ENCODE measurements at places on chromosomes 16 and 17. TPM values are rescaled to one million over a fixed set of nuclear protein-coding genes. Genes with fewer than 3 reads are reported as not detected.

Gene KRT39
- total RNA-seq: not detected

Gene C16orf95
- total RNA-seq: 7.3 TPM

DNA sequence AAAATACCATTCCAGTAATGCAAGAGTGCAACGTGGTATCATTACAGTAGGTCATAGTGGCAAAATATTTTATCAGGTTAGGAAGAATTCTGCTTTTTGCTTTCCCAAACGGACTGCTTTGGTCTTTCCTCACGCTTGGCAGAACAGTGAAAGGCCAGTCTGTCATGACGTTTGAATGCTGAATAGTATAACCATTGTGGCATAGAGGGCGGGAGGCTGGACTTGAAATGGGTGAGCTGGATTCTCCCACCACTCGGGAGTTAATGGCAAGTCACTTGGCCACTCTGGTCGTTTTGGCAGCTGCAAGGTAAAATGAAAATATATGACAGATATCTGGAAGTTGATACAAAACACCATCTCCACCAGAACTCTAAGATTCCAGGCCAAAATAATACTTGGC, 391.2 kb downstream of the MAF start:
- no peak for DNase-seq

- no peak for DNase-seq
These were observed 9.0 kb upstream of the MRPS23 start for GRCh38 chr17:57858838-57859237.

All from Daoy (cell line).